ENCODE measurements at places on chromosomes 12 and 14.
A peak's percentile ranks its signal among the peaks of the same experiment; 100 is the strongest.

DNA sequence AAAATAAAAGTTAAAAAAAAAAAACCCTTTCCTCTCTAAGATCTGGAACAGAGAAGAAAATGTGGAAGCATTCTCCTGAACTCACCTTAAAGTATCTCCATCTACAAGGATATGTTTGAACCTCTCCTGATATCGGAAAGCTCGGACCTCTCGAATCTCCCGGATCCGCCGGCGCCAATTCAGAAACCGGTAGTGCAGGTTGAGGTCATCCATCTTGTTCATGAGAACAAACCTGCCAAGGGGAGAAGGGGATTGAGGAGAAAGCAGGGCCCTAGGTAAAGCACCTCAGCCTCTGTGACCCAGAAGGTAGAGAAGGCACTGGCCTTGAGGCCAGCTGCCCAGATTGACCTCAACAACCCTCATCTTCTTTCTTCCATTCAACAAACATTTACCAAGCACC, 2.2 kb downstream of the SPRYD3 start:
- DNase-seq, result no peak

GRCh38 chr14:94075008-94075407, 6.0 kb downstream of the DDX24 start:
- no peak for DNase-seq

- DNase-seq, result no peak
Measured at GRCh38 chr14:30994681-30995620, 30.5 kb upstream of the AP4S1 start.

DNA sequence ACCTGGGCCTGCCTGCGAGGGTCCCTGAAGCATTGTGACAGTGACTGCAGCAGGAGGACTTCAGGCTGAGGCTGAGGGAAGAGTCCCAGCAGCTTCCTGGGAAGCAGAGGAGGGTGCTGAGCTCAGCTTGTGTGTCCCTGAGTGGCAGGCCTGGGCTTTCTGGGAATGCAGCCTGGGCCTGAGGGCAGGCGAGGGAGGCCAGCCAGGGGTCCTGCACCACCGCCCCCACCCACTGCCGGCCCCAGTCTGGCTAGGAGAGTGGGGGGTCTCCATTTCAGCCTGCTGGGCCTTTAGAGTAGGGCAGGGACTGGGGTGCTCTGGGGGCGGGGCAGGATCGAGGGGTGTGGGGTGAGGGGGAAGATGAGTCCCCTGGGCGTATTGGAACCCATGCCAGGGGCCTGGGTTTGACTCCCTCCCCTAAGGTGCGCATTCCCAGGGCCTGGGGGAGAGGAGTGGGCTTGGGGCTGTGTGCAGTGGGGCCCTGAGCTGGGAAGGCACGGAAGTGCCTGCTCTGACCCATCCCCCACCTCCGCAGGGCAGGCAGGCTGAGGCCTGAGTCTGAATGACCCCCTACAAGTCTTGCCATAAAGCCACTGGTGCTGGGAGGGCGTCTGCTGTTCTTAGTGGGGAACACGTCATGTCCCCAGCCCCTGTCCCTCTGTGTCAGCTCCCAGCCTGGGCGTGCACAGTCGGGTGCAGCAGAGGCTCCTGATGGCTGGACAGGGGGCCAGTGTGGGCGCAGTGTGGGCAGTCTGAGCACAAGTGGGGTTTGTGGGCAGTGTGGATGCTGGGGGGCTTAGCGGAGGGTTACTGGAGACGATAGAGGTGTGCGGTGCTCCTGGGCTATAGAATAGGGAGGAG, 46.4 kb downstream of the KRT80 start:
- no peak for DNase-seq

- DNase-seq, result no peak
Measured at GRCh38 chr14:39939023-39939422, 506.8 kb upstream of the FBXO33 start.

DNA sequence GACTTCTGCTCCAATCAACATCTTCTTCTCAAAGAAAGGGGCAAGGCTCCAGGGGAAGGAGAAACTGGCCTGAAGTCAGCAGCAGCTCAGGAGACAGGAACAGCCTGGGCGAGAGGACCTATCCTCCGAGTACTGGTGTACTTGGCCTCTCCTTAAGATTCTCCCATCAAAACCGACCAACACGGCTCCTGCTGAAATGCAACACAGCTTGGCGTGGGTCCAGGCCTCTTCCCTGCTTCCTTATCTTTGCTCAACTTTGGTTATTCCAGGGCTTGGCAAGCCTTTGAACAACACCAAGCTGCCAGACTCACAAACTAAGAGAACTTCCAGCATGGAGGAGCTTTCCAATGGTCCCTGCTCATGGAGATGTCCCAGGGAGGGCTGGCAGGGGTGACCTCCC, 377.4 kb downstream of the BCL11B start:
- DNase-seq, result no peak

- peak; percentile 12 for DNase-seq
Measured at GRCh38 chr12:69329669-69330428, 18.3 kb upstream of the LYZ start.

- DNase-seq, result no peak
Measured at GRCh38 chr14:98229656-98230366, 1042.2 kb downstream of the BCL11B start.

DNA sequence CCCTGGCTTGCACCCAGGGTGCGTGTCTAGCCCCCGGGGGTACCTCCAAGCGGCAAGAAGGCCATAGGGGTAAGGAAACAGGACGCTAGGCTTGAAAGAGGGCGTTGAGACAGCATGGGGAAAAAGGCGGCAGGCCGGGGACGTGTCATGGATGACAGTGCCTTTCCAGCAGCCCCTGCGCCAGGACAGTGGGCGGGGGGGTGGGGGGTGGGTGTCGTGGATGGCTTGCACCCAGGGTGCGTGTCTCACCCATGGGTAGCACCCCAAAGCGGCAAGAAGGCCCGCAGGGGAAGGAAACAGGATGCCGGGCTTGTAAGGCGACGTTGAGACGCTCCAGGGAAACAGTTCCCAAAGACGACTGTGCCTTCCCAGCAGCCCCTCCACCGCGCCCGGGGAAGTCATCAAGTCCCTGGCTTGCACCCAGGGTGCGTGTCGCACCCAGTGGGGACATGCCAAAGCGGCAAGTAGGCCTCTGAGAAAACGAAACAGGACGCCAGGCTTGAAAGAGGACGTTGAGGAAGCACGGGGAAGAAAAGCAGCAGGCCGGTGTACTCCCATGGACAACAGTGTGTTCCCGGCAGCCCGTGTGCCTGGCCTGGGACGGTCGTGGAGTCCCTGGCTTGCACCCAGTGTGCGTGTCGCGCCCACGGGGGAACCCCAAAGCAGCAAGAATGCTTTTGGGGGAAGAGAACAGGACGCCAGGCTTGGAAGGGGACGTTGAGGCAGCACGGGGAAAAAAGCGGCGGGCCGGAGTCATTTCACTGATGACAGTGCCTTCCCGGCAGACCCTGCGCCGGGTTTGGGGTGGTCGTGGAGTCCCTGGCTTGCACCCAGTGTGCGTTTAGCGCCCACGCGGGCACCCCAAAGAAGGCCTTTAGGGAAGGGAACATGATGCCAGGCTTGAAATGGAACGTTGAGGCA, 163.5 kb upstream of the ALG10B start:
- no peak for DNase-seq

GRCh38 chr14:36647824-36648753, 13.6 kb upstream of the PAX9 start:
- DNase-seq, result no peak

GRCh38 chr14:93962701-93963601, 13.4 kb downstream of the ASB2 start:
- no peak for DNase-seq

- DNase-seq, result no peak
Measured at GRCh38 chr14:55130196-55130550, 1.1 kb downstream of the LGALS3 start.

- DNase-seq, result no peak
Measured at GRCh38 chr12:91622037-91622436, 439.4 kb upstream of the DCN start.

DNA sequence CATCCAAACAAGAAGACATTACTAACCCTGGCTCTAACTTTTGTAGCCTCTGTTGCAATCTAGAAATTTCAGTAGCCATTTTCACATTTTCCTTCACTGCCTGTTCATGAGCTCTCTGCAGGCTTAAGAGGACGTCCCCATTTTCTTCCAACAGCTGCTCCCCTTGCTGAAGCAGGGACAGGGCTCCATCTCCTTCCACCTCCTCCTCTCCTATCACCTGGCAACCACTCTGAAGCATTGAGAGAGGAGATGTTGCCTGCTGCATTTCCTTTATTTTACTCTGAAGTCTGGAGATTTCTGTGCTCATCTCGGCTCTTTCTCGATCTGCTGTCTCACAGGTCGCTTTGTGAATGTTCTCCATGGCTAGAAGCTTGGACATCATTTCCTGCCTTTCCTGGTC, 73.3 kb downstream of the NIN start:
- DNase-seq, result no peak

Measured in stimulated activated CD4-positive, alpha-beta T cell treated with anti-CD3 and anti-CD28 coated beads, TNF-alpha, amount 100 ng/mL, for 1 hour (primary cell).